ENCODE measurements at places on chromosomes 7 and 10.

DNA sequence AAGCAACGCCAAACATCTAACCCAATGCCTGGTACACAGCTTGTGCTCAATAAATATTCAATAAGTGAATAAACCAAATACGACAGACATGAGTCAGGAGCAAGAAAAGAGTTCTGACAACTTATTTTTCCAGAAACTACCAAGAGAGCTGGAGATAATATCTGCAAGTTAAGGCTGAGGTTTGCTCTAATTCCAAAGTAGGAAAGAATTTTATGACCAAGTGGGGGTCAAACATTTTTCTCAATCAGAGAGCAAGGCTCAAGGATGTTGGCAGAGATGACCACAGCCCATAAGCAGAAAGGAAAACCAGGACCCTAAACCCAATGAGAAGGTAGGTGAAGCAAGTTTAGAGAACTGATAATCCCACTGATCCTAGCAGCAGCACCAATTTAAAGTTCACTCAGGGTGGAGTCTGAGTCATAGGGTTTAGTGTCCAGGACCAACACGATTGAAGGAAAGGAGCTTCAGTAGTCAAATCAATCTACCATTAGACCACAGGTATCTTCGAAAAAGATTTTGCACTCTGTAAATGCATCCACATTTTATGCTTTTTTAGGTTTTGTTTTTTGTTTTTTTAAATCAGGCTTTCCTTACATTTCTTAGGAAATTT is 49.3 kb upstream of the KCNIP2 start:
- peak; percentile 2 for DNase-seq

GRCh38 chr7:7272294-7272693 is 90.0 kb downstream of the C1GALT1 start:
- no peak for DNase-seq

DNA sequence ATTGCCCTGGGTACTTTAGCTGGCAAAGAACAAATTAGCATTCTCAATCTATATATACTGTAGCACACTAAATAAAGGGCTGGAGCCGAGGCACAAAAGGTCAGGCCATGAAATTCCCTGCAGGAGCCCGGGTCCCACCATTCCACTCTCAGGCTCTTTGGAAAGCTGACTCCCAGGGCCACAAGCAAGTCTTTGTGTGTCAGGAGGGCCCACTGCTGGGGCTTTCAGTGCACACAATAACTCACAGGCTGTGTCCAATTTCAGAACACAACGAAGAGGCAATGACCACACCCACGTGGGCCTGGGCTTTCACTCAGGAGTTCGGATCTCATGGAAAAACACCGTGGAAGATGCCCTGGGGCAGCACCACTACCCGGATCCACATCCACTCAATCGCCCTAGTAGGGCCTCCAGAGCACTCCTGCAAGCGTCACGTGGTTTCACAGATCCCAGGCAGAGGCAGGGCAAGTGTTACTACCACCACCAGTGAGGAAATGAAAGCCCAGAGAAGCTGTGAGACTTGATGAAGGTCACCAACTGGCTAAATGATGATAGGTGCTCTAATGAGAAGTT is 60.3 kb downstream of the COBL start:
- peak; percentile 55 for DNase-seq

GRCh38 chr7:77655836-77656455 is 40.3 kb upstream of the RSBN1L start:
- no peak for DNase-seq

DNA sequence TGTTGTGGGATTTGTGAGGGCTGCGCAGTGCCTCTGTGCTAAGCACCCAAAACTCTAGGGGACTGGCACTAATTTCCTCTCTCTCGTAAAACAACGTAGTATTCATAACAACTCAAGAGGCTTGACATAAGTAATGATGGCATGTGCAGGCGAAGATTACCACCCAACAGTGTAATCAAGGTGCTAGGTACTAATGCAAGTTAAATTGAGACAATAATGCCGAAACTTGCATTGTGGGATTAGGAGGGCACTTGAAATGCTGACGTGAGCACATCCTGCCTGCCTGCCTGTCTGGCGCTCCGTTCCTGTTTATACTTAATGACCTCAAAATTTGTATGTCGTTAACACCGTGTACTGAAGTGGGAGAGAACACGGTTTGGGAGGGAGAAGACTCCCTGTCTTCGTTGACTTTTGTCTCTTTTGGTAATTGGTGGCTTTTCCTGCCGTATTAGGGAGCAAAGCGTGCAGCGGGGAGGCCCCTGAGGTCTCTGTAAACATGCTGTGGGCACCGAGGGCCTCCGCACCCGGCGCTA is 139.0 kb downstream of the MGMT start:
- DNase-seq: no peak

- no peak for DNase-seq
Observed at GRCh38 chr10:61028861-61029361, 84.9 kb upstream of the RHOBTB1 start.

DNA sequence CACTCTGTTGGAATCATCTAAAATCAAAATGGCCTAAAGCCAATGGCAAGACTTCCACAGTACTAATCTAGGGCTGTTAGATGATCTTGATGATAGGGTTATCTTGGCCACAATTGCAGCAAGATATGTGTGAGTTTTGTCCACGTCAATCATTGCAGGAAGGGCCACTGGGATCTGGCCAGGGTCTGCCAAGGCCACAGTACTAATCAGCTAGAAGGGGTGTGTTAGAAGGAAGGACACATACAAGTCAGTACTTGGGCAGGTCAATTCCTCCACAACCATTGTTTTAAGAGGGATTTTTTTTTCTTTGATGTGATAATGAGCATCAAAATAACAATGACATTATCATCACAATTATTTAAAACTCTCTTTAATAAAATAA is 1.6 kb downstream of the LMOD2 start:
- DNase-seq: no peak

Data from RPMI7951 (cell line).